Type B pancreatic cell (in vitro differentiated cells): ENCODE measurements at places on chromosomes 13 and 19. TPM values are rescaled to one million over a fixed set of nuclear protein-coding genes. Genes with fewer than 3 reads are reported as not detected.

Gene EBPL
- total RNA-seq, result 32.2 and 56.5 TPM in 2 replicates

Gene IGFL4
- 1.3 and 3.3 TPM in 2 replicates for total RNA-seq

Gene SLITRK5
- 1.1 and 3.1 TPM in 2 replicates for total RNA-seq

GRCh38 chr13:73327579-73327978 is 268.8 kb downstream of the KLF5 start:
- H3K27ac ChIP-seq, result no peak overlapping the region
- H3K27me3 ChIP-seq, result no peaks in the 10 kb centered on the region
- H3K4me1 ChIP-seq, result peaks cover 9% of the 10 kb centered on the region
- H3K4me3 ChIP-seq, result no peak overlapping the region
- no peak for DNase-seq

DNA sequence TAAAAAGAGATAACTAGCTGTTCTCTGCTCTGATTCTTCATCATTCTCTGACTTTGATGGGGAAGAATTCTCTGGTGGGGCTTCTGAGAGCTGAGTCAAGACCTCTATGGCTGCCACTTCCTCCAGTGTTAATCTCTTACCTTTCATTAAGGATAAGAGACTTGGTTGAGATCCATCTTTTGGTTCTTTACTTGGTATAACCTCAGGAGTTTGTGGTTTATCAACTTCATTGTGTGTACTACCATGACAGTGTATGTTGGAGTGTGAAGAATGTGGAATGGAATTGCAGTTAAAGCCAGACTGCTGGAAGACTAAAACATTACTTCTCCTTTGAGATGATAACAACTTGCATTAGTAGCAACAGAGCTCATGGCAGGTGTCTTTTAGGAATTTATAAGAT is 222.0 kb downstream of the SLITRK5 start:
- H3K27me3 ChIP-seq, result peaks cover 6% of the 10 kb centered on the region
- no peak overlapping the region for H3K27ac ChIP-seq
- H3K4me3 ChIP-seq, result no peak overlapping the region
- no peaks in the 10 kb centered on the region for H3K4me1 ChIP-seq

DNA sequence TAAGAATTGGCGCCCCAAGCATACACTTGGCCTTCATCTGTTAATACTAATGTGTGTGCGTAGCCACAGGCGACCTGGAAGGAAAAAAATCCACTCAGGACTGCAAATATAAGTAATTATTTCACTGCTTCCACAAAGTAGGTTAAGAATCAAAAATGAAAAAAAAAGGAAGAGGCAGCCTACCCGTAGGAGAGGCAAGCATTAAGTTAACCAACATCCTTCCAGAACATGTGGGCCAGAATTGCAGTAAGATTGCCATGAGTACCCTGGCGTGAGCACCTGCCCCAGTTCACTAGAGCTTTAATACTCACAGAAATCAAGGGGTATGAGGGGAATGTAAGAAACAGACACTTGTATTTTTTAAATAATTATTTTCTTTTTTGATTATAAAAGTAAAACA is 22.2 kb downstream of the RCBTB2 start:
- DNase-seq, result no peak
- no peaks in the 10 kb centered on the region for H3K27me3 ChIP-seq
- no peak overlapping the region for H3K27ac ChIP-seq
- peaks cover 4% of the 10 kb centered on the region for H3K36me3 ChIP-seq

GRCh38 chr13:26821672-26822071 is 61.1 kb upstream of the GPR12 start:
- no peak overlapping the region for H3K4me3 ChIP-seq
- H3K4me1 ChIP-seq, result peaks cover 11% of the 10 kb centered on the region
- H3K27me3 ChIP-seq, result no peaks in the 10 kb centered on the region
- no peak for DNase-seq

- no peak overlapping the region for H3K27ac ChIP-seq
- H3K4me3 ChIP-seq, result no peak overlapping the region
- peaks cover 3% of the 10 kb centered on the region for H3K27me3 ChIP-seq
- DNase-seq, result no peak
- H3K36me3 ChIP-seq, result no peaks in the 10 kb centered on the region
Observed at GRCh38 chr13:110251193-110251819, 55.7 kb downstream of the COL4A1 start.

Gene CFAP97D2
- not detected in 2 replicates for total RNA-seq

- H3K36me3 ChIP-seq, result no peaks in the 10 kb centered on the region
- peak overlapping the region; percentile 91 for H3K27ac ChIP-seq
Observed at GRCh38 chr19:1853295-1854038, 5.2 kb upstream of the REXO1 start.

DNA sequence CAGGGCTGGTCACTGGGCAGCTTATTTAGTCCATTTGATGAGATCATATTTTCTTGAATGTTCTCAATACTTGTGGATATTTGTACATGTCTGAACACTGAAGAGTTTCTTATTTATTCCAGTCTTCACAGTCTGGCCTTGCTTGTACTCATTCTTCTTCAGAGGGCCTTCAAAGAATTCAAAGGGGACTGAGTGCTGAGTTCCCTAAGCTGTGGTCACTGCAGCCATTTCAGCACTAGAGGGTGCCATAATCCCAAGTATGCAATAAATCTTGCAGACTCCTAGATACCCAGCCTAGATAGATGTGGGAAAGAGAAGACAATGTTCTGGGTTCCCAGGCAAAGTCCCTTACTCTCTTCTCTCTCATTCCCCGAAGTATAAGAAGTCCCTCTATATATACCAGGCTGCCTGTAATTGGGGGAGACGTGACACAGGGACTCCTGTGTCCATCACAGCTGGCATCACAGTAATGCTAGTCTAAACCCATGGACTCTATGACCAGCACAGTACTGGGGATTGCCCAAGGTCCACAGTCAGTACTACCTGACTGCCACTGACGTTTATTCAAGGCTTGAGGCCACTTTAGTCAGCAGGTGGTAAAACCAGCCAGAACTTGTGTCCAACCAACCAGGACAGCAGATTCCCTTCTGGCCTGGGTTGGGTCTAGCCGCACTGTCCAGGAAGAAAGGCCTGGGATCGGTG is 8.9 kb upstream of the VN1R1 start:
- H3K4me3 ChIP-seq, result no peak overlapping the region
- no peak overlapping the region for H3K27ac ChIP-seq
- DNase-seq, result no peak

DNA sequence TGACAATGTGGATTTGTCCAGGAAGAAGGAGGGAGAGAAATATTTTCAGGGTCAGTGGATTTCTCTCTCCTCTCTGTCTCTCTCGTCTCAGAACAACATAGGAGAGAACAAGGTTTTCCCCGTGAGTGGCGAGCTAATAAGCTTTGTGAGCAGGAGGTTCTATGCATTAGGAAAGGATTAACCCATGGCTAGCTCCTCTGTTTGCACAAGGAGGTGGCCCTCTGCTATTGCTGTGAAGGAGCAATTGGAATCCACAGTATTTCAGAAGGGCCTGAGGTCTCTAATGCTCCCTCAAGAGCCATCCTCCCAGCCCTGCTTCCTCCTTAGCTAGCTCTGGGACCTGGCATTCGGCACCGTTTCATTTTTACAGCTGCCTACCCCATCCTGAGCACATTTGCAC is 288.9 kb upstream of the MAB21L1 start:
- no peaks in the 10 kb centered on the region for H3K36me3 ChIP-seq
- H3K27me3 ChIP-seq, result no peaks in the 10 kb centered on the region
- H3K4me1 ChIP-seq, result peaks cover 6% of the 10 kb centered on the region
- DNase-seq, result no peak

GRCh38 chr19:35223084-35223790 is 5.3 kb downstream of the FAM187B start:
- H3K4me3 ChIP-seq, result no peak overlapping the region
- H3K4me1 ChIP-seq, result no peaks in the 10 kb centered on the region
- no peak for DNase-seq
- H3K27ac ChIP-seq, result no peak overlapping the region
- H3K36me3 ChIP-seq, result no peaks in the 10 kb centered on the region
- H3K27me3 ChIP-seq, result no peaks in the 10 kb centered on the region

GRCh38 chr19:46748325-46749109 is 2.3 kb upstream of the STRN4 start:
- peak overlapping the region; percentile 73 for H3K27ac ChIP-seq
- peaks cover 19% of the 10 kb centered on the region for H3K36me3 ChIP-seq
- peak overlapping the region; percentile 74 for H3K4me3 ChIP-seq
- H3K4me1 ChIP-seq, result peaks cover 12% of the 10 kb centered on the region
- no peak for DNase-seq
- H3K27me3 ChIP-seq, result no peaks in the 10 kb centered on the region

GRCh38 chr19:10682397-10683063 is 18.7 kb upstream of the QTRT1 start:
- DNase-seq, result no peak
- no peak overlapping the region for H3K27ac ChIP-seq
- no peaks in the 10 kb centered on the region for H3K4me1 ChIP-seq
- H3K27me3 ChIP-seq, result no peaks in the 10 kb centered on the region

DNA sequence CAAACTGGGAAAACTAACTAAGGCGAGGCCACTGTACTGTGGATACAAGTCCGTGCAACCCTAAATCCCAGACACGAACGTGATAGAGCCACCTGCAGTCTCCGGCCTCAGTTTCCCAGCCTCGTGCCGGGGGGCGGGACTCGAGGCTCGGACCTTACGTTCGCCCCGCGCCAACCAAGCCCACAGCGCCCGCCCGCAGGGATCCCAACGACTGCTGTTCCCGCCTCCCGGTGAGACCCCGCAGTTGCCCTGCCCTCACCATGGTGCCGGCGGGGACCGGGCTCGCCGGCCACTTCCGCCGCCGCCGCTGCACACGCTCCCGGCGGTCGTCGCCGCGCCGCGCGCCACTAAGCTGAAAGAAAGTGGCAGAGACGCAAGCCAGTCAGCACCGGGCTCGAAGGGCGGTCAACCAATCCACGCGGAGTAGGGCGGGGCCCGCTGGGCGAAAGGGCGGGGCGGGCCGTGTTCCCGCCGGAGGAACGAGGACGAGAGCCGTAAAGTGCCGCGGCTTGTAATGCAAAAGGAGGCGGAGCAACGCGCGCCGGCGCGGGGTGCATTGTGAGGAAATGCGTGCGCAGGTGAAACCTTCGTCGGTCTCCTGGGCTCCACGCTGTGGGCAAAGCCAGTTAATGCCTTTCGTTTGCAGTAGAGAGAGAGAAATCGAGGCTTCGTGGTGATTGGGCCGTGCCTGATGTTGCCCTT is at the start of gene LSM4:
Gene LSM4 (minus strand): TSS at position 318 of the 702 bp plus-strand sequence. CDS start 56 bp downstream, at position 262.
- peak within 1 kb of the TSS; percentile 88 for H3K4me3 ChIP-seq
- peaks cover 33% of the 10 kb centered on the region for H3K4me1 ChIP-seq
- peaks cover 5% of the 10 kb centered on the region for H3K36me3 ChIP-seq
- peak within 1 kb of the TSS; percentile 96 for H3K27ac ChIP-seq

GRCh38 chr19:28358633-28359032 is 854.3 kb downstream of the UQCRFS1 start:
- H3K4me3 ChIP-seq, result no peak overlapping the region
- H3K27ac ChIP-seq, result no peak overlapping the region
- no peak for DNase-seq
- no peaks in the 10 kb centered on the region for H3K36me3 ChIP-seq

Gene POU4F1
- 0.93 and 5.4 TPM in 2 replicates for total RNA-seq

Gene ZNF726
- total RNA-seq, result 4.2 and 6.8 TPM in 2 replicates

GRCh38 chr13:29679396-29680053 is 84.0 kb upstream of the SLC7A1 start:
- no peak overlapping the region for H3K4me3 ChIP-seq
- DNase-seq, result no peak
- peaks cover 15% of the 10 kb centered on the region for H3K27me3 ChIP-seq
- peaks cover 5% of the 10 kb centered on the region for H3K4me1 ChIP-seq
- no peaks in the 10 kb centered on the region for H3K36me3 ChIP-seq

GRCh38 chr19:58350001-58350861 is 3.1 kb downstream of the A1BG start:
- H3K4me1 ChIP-seq, result peaks cover 4% of the 10 kb centered on the region
- H3K4me3 ChIP-seq, result no peak overlapping the region
- peaks cover 29% of the 10 kb centered on the region for H3K27me3 ChIP-seq
- H3K27ac ChIP-seq, result no peak overlapping the region
- peaks cover 4% of the 10 kb centered on the region for H3K36me3 ChIP-seq
- no peak for DNase-seq

- no peak overlapping the region for H3K4me3 ChIP-seq
- H3K27me3 ChIP-seq, result no peaks in the 10 kb centered on the region
- DNase-seq, result no peak
- H3K36me3 ChIP-seq, result peaks cover 28% of the 10 kb centered on the region
Observed at GRCh38 chr19:47643281-47643680, 34.3 kb downstream of the BICRA start.

DNA sequence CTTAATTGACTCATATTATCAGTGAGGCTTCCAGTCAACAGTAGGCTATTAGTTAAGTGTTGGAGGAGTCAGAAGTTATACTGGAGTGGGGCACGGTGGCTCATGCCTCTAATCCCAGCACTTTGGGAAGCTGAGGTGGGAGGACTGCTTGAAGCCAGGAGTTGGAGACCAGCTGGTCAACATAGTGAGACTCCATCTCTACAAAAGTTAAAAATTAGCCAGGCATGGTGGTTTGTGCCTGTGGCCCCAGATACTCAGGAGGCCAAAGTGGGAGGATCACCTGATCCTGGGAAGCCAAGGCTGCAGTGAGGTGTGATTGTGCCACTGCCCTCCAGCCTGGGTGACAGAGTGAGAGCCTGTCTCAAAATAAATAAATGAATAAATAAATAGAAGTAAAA is 53.2 kb downstream of the COMP start:
- H3K36me3 ChIP-seq, result no peaks in the 10 kb centered on the region
- H3K4me3 ChIP-seq, result no peak overlapping the region
- no peak for DNase-seq
- H3K27ac ChIP-seq, result peak overlapping the region; percentile 43
- H3K4me1 ChIP-seq, result peaks cover 14% of the 10 kb centered on the region

GRCh38 chr19:2340496-2341243 is 12.2 kb downstream of the SPPL2B start:
- no peak overlapping the region for H3K4me3 ChIP-seq
- no peak for DNase-seq
- peaks cover 15% of the 10 kb centered on the region for H3K4me1 ChIP-seq
- H3K36me3 ChIP-seq, result peaks cover 18% of the 10 kb centered on the region
- no peak overlapping the region for H3K27ac ChIP-seq

DNA sequence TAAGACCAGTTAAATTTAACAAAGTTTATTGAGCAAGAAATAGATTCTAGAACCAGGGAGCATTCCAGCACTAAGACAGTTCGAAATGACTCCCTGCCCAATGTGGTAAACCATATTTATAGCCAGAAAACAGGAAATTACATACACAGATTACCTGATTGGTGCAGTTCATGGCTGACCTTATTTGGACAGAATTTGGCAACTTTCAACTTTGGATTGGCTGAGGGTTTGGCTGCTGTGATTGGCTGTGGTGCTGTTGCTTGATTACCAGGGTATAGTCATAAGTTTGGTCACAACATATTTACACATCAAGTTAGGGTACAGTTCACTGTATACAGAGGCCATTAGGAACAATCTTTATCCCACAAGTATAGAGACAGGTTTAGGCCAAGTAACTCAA is 984.8 kb upstream of the MIR17HG start:
- DNase-seq, result no peak
- H3K4me1 ChIP-seq, result no peaks in the 10 kb centered on the region
- H3K27me3 ChIP-seq, result no peaks in the 10 kb centered on the region
- no peaks in the 10 kb centered on the region for H3K36me3 ChIP-seq
- no peak overlapping the region for H3K4me3 ChIP-seq

GRCh38 chr19:10085641-10086590 is at the start of gene SHFL:
TSS of gene SHFL (plus strand) at chr19:10086317. CDS start at chr19:10086428, 111 bp downstream.
- H3K27ac ChIP-seq, result no peak within 1 kb of the TSS
- peak within 1 kb of the TSS; percentile 90 for H3K4me3 ChIP-seq
- H3K27me3 ChIP-seq, result peaks cover 21% of the 10 kb centered on the region
- H3K4me1 ChIP-seq, result no peaks in the 10 kb centered on the region
- H3K36me3 ChIP-seq, result no peaks in the 10 kb centered on the region
- no peak for DNase-seq

GRCh38 chr13:33927315-33927714 is 109.4 kb downstream of the RFC3 start:
- no peak overlapping the region for H3K27ac ChIP-seq
- H3K4me3 ChIP-seq, result no peak overlapping the region
- H3K27me3 ChIP-seq, result no peaks in the 10 kb centered on the region
- no peak for DNase-seq
- no peaks in the 10 kb centered on the region for H3K36me3 ChIP-seq

Gene ZNF154
- 13.2 and 15.4 TPM in 2 replicates for total RNA-seq
